ENCODE measurements at places on chromosomes 7 and 10.

- DNase-seq, result no peak
Observed at GRCh38 chr10:35434533-35434932, 98.2 kb downstream of the CCNY start.

DNA sequence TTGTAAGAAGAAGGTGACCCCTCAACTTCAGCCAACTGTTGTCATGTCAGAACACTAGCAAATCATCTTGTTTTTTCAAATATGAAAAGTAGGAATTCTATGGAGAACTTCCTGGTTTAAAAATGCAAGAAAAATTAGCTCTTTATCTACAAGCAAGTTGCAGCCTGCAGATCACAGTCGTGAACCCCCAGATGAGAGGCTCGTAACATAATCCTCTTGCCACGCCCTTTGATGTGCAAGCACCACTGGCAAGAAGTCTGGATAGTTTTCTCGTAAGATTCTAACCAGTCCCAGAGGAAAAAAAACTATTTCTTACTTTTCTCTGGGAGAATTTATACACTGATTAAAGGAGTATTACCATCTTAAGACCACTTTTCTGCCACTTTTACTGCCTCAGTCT, 132.3 kb downstream of the DPY19L1 start:
- DNase-seq, result no peak

DNA sequence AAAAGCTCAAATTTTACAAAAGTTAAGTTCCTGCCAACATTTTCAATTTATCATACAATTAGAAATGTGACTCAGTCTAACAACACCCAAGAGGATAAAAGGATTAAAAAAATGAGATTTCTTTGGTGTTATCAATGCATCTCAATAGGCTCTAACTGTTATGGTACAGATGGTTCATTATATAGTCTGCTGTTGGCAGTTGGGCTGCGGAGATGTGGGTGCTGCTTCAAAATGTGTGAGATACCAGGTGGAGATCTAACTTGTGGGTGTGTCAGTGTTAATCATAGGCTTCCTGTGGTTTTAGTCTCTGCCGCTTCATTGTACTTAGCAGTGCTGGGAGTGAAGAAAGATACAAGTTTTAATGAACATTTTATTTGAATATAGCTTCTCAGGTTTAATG, 231.2 kb downstream of the EXOC4 start:
- peak; percentile 38 for DNase-seq

DNA sequence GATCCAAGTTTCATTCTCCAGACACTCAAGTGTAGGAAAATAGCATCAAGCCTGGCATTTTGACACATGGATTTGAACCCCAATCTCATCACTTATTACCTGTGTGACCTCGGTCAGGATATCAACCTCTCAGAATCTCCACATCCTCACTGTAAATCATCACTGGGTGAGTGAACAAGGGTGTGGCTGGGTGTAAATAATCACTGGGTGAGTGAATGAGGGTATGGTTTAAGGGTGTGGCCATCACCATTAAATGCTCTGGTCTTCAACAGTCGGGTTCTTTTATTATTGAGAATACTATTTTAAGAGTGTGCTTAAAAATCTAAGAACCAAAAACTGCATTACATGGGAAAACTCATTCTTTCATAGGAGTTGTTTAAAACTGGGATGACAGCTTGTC, 200.1 kb downstream of the DOCK4 start:
- no peak for DNase-seq

GRCh38 chr7:50739744-50740435, 42.8 kb downstream of the GRB10 start:
- DNase-seq, result no peak

- DNase-seq, result no peak
Observed at GRCh38 chr7:42106562-42106961, 130.4 kb downstream of the GLI3 start.

- DNase-seq, result no peak
Observed at GRCh38 chr7:157978766-157979165, 608.9 kb downstream of the PTPRN2 start.

DNA sequence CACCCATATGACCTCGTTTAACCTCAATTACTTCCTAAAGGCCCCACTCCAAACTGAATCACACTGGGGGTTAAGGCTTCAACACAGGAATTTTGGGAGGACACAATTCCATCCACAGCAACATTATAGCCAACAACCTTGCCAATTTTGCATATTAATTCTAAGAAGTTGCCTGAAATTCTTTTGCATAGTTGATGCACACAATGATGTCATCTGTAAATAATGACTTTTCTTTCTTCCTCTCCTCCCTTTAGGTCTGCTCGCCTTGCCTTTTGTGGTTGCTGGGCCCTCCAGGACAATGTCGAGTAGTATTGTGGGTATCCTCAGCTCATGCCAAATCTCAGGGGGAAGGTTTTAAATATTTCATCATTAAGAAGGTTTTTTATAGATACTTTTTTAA, 16.0 kb upstream of the CAMK2B start:
- no peak for DNase-seq

GRCh38 chr7:134651991-134652390, 5.3 kb downstream of the BPGM start:
- DNase-seq, result peak; percentile 71

GRCh38 chr7:152894295-152895170, 135.0 kb downstream of the ACTR3B start:
- DNase-seq, result peak; percentile 3

GRCh38 chr10:94412449-94412848, 10.1 kb downstream of the TBC1D12 start:
- DNase-seq, result no peak

- no peak for DNase-seq
Observed at GRCh38 chr10:68684413-68684812, 36.6 kb upstream of the CCAR1 start.

- DNase-seq, result no peak
Observed at GRCh38 chr7:6606866-6607583, 8.4 kb upstream of the ZNF853 start.

DNA sequence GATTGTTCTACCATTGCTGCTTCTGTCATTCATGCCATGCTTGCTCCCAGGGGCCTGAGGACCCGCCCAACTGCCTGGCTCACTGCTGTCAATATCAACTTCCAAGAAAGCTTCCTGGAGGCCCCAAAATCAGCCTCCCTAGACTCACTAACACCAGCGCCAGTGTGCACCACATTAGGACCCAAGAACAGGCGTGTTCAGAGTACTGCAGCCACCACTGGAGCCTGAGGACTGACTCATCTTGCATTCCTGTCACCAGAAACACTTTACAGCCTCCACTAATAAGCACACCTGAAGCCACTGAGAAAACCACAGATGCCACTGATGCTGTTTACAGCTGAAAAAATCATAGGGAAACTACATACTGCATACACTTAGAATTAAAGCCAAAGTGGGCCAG, 1284.3 kb downstream of the TYW1 start:
- DNase-seq, result no peak

DNA sequence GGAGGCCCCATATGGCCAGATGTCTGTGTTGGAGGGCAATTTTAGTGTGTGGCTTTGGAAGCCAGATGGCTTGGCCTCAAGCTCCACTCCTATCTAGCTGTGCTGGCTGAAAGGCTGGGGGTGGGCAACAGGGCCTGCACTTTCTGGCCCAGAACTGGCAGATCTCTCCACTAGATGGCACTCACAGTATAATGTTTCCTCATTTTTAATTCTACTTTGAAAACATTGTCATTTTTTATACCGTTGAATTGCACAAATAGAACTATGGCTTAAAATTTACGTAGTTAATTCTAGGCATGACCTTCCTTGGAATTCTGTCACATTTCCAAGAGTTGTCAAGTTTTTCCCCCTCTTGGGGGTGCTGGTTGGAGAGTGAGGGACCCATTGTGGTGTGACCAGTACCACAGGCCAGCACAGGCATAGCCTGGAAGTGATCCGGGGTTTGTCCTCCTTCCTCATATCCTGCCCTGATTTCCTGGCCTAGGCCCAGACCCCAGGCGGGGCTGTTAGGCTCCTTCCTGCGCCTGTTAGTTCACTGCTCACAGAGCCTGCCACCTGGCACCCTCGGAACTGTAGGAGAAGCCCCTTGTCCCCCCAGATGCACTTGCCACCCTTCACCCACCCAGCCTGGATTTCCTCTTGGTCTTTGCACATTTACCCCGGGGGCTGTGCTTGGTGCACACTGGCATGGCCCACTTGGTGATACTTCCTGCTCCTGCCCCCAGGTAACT, 52.8 kb downstream of the ARHGAP22 start:
- DNase-seq, result peak; percentile 48

- DNase-seq, result no peak
Observed at GRCh38 chr10:83222832-83223742, 916.2 kb upstream of the GHITM start.
